Calu3 (cell line): ENCODE measurements at places on chromosomes 11 and 22. TPM values are rescaled to one million over a fixed set of nuclear protein-coding genes. Genes with fewer than 3 reads are reported as not detected.

CLTCL1 gene
- total RNA-seq: 2.9 and 4.4 TPM in 2 replicates

DNA sequence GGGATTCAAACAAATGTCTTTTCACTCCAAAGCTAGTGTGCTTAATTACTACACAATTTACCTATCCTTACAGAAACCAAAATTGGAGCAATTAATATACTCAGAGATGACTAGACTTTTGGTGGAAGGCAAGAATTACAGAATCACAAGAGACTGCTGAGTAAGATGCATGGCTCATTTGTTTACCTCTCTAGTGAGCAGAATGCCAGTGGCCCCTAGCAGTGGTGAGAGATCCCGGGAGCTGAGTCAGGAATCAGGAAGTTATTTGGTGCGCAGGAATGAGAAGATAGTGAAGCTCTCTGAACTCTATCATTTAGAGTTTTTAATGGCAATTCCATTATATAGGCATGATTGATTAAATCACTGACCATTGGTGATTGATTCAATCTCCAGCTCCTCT, 188.9 kb upstream of the SESN3 start:
- H3K4me3 ChIP-seq: no peak overlapping the region
- no peaks in the 10 kb centered on the region for H3K4me1 ChIP-seq
- H3K36me3 ChIP-seq: no peaks in the 10 kb centered on the region

FGF19 gene
- 0.73 and 1.4 TPM in 2 replicates for total RNA-seq

DNA sequence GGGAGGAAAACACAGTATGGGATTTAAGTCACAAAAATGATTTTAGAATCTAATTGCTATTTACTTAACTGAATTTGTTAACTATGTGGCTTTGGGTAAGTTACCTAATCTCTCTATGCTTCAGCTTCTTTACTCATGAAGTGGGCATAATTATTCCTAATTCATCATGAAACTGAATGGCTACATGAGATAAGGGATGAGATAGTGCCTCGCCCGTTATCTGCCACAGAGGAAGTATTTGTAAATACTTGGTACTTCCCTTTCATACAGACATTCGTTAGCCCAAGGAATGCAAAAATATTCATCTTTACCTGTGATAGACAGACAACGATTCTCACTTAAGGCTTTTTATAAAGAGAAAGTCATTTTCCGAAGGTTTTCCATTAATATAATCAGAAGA, 221.2 kb upstream of the BLID start:
- H3K4me1 ChIP-seq: no peaks in the 10 kb centered on the region
- H3K36me3 ChIP-seq: no peaks in the 10 kb centered on the region
- H3K27me3 ChIP-seq: peaks cover 40% of the 10 kb centered on the region

GRCh38 chr22:34303656-34304055, 383.4 kb upstream of the LARGE1 start:
- H3K4me3 ChIP-seq: no peak overlapping the region
- no peaks in the 10 kb centered on the region for H3K4me1 ChIP-seq
- H3K27me3 ChIP-seq: no peaks in the 10 kb centered on the region
- H3K36me3 ChIP-seq: no peaks in the 10 kb centered on the region

DNA sequence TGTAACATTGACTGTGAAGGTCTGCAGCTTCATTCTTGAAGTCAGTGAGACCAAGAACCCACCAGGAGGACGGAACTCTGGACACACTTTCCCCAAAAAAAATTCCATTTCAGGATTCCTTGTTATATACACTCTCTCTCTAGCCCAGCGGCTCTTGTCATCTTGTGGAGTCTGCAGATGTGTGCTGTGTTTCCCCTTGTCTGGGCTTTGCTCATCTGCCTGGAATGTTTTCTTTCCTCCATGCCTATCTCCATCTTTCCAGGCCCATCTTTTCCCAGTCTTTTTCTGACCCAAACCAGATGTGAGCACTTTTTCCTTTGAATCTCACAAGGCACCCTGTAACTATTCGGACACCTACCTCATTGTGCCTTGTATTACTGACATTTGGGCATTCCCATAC, 5.1 kb upstream of the DRG1 start:
- peaks cover 13% of the 10 kb centered on the region for H3K27me3 ChIP-seq
- no peak for DNase-seq
- peaks cover 7% of the 10 kb centered on the region for H3K36me3 ChIP-seq

GRCh38 chr11:88623531-88623930, 286.0 kb upstream of the CTSC start:
- H3K36me3 ChIP-seq: no peaks in the 10 kb centered on the region
- no peak overlapping the region for H3K4me3 ChIP-seq
- no peaks in the 10 kb centered on the region for H3K4me1 ChIP-seq
- no peak overlapping the region for H3K27ac ChIP-seq
- DNase-seq: no peak
